ENCODE measurements at places on chromosomes 6 and 20. TPM values are rescaled to one million over a fixed set of nuclear protein-coding genes. Genes with fewer than 3 reads are reported as not detected.

DNA sequence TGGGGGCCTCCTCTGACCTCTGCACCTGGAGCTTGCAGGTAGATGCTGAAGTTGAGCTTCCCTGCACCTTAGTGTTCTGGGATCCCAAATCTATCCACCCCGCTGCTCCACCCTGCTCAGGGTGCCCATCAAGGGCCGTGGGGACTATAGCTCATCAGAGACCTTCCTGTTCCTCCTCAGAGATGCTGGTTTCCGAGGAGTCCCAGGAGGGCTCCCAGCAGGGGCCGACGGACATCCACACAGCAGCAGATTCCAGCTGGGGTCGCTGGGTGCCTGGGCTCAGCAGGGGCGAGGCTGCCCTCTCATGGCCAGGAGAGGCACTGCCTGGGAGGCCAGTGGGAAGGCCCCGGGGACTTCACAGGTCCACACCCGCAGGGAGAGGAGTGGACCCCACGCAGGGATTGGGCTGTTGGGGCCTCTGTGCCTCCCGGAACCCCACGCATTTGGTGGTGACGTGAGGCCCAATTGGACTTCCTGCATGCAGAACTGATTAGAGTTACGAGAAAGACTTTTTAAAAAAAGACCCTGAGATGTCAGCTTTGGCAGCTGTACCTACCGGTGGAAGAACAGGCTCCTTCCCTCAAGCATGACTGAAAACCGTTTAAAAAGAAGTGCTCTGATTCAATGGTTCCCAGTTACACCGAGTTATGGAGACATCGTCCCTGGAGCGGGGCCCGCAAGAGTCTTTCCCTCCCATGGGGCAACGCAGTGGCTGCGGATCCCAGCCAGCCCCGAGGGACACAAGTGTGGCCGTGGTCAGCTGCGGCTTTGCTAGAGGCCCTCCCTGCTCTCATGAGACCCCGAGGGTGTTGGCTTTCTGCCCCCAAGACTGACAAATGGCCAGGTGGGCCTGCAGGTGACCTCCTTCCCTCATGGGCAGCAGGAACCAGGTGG lies 25.3 kb upstream of the SLCO4A1 start:
- no peaks in the 10 kb centered on the region for H3K36me3 ChIP-seq
- H3K4me3 ChIP-seq = peak overlapping the region; percentile 63
- H3K27ac ChIP-seq = peak overlapping the region; percentile 98
- peak; percentile 81 for DNase-seq
- H3K4me1 ChIP-seq = peaks cover 44% of the 10 kb centered on the region

GRCh38 chr6:135283926-135284325 lies 102.8 kb downstream of the MYB start:
- no peak for DNase-seq
- peaks cover 2% of the 10 kb centered on the region for H3K27me3 ChIP-seq
- H3K36me3 ChIP-seq = peaks cover 4% of the 10 kb centered on the region
- no peak overlapping the region for H3K4me3 ChIP-seq
- no peaks in the 10 kb centered on the region for H3K4me1 ChIP-seq
- no peak overlapping the region for H3K27ac ChIP-seq

GRCh38 chr6:38346291-38347079 lies 293.2 kb downstream of the BTBD9 start:
- H3K27ac ChIP-seq = no peak overlapping the region
- no peaks in the 10 kb centered on the region for H3K36me3 ChIP-seq
- no peak overlapping the region for H3K4me3 ChIP-seq
- no peaks in the 10 kb centered on the region for H3K4me1 ChIP-seq
- no peak for DNase-seq
- no peaks in the 10 kb centered on the region for H3K27me3 ChIP-seq

Gene CFAP61
- not detected for total RNA-seq

DNA sequence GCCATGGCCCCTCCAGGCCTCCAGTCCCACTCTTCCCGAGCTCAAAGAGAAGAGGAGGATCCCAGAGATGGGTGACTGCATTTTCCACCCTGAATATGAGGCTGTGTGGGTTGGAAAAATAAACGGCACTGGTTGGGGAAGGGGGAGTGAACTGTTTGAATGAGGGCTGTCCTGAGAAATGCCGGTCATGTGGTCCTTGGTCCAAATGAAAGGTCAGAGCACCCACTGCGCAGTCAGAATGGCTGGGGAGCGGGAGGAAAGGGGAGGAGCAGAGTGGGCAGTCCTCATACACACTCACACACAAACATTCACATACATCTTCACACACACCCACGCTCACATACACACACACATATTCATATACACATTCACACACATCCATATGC lies 83.1 kb downstream of the MRPL14 start:
- no peaks in the 10 kb centered on the region for H3K36me3 ChIP-seq
- H3K27me3 ChIP-seq = no peaks in the 10 kb centered on the region
- no peak overlapping the region for H3K4me3 ChIP-seq
- DNase-seq = no peak
- no peak overlapping the region for H3K27ac ChIP-seq

- peaks cover 2% of the 10 kb centered on the region for H3K4me1 ChIP-seq
- H3K27me3 ChIP-seq = no peaks in the 10 kb centered on the region
- H3K27ac ChIP-seq = no peak overlapping the region
- DNase-seq = no peak
- H3K4me3 ChIP-seq = no peak overlapping the region
Measured at GRCh38 chr6:155284775-155285174, 21.0 kb downstream of the CLDN20 start.

Gene AVP
- total RNA-seq = not detected
